Lower leg skin (tissue), 4 donors: ENCODE measurements at places on chromosomes 5 and 9.

DNA sequence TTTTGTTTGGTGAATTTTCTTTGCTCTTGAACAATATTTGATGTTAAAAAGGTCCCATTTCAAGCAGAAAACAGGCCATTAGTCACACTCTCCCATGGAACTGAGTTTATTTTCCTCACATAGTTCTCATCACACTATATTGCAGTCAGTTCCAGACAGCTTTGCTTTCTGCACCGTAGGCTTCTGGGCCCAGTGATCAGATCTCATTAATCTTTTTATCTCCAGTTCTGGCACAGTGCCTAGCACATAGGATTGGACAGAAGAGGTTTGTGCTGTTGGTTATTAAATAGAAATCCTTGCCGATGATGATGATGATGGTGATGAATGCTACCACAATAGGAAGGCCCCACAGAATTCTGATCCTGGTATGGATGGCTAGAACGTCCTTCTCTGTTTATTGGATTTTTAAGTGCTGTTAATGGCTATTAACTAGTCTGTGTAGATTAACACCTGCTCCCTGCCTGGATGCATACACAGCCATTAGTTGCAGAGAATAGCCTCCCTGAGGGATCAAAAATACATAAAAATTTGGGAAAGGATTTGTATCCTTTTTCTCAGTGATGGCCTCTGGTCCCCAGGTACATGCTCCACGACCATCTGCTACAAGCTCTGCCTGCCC is 52.0 kb upstream of the NTRK2 start:
- no peak for DNase-seq

DNA sequence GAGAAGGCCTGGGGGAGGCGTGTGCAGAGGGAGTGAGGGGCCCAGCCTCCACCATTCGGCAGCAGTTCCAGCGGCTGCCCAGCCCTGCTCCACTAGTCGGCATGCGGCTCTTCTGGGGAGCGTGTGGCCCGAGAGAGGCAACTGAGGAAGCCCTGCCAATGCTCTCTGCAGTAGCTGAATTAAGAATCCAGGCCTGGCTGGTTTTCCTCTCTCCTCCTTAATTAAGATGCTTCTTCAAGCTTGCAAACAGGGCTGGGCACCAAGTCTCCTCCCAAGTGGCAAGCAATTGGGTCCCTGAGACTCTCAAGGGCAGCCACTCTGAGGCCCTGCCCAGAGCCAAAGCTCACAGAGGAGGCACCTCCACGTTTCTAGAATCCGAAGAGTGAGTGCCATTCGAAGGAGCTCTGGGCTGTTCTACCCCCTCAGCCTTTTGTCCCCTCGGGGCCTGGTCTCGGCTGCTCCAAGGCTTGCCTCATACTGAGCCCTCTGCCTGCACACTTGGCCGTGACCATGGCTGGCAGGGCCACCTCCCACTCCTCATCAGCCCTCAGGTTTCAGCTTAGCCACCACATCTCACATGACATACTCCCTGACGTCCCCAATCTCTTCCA is 75.4 kb upstream of the LRRTM2 start:
- DNase-seq, result no peak

GRCh38 chr5:158305861-158306260 is 446.9 kb upstream of the CLINT1 start:
- DNase-seq, result no peak

DNA sequence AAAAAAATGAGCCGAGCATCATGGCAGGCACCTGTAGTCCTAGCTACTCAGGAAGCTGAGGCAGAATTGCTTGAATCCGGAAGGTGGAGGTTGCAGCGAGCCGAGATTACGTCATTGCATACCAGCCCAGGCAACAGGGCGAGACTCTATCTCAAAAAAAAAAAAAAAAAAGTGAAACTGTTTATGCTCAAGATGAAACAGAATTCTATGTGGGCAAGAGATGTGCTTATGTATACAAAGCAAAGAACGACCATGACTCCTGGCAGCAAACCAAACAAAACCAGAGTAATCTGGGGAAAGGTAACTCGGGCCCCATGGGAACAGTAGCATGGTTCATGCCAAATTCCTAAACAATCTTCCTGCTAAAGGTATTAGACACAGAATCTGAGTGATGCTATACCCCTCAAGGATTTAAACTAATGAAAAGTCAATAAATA is 32.6 kb upstream of the PLAC8L1 start:
- no peak for DNase-seq

DNA sequence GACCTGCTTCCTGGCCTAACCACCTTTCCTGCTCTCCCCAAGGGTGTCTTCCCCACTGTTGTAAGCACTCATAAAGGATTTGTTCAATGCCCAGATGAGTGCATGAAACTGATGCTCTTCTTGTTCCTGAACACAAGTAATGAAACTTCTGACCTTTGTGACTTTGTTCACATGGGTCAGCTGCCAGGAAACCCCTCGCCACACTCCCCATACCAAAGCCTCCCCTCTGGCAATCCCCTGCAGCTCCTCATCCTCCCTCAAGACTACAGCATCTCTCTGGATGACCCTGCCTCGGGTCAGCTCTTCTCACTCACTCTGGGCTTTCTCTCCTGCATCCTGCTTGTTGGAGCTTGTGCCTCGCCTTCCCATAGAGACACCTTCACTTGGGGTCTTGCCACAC is 72.2 kb upstream of the SPTLC1 start:
- no peak for DNase-seq

GRCh38 chr9:93098236-93098946 is 2.4 kb downstream of the CARD19 start:
- peak; percentile 86 for DNase-seq

DNA sequence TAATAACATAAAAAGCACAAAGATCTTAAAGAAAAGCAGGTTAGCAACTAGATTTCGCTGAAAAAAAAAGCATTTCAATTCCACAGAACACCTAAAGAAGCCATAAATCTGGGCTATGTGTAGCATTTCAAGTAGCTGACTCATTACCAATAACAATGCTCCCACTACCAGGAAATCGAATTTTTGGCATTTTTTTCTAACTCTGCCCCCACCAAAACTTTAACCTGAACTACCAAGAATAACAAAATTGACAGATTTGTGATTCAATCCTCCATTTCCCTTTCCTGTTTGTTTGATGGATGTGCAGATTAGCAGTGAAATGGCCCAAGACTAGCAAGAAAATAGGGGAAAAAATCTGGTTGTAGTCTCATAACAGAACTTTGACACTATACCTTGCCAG is 180.2 kb downstream of the RASEF start:
- no peak for DNase-seq

- DNase-seq, result no peak
Observed at GRCh38 chr5:137856916-137857862, 10.5 kb upstream of the MYOT start.

- no peak for DNase-seq
Observed at GRCh38 chr5:32388432-32389129, 56.0 kb downstream of the ZFR start.

GRCh38 chr9:114792396-114792795 is 13.4 kb downstream of the TNFSF15 start:
- no peak for DNase-seq
